ENCODE measurements at places on chromosomes 11 and 22.

GRCh38 chr11:66068923-66069714 lies 953 bp upstream of the PACS1 start:
- peak; percentile 41 for ATAC-seq

GRCh38 chr11:78030429-78031325 lies 7.6 kb upstream of the KCTD14 start:
- ATAC-seq = peak; percentile 62

DNA sequence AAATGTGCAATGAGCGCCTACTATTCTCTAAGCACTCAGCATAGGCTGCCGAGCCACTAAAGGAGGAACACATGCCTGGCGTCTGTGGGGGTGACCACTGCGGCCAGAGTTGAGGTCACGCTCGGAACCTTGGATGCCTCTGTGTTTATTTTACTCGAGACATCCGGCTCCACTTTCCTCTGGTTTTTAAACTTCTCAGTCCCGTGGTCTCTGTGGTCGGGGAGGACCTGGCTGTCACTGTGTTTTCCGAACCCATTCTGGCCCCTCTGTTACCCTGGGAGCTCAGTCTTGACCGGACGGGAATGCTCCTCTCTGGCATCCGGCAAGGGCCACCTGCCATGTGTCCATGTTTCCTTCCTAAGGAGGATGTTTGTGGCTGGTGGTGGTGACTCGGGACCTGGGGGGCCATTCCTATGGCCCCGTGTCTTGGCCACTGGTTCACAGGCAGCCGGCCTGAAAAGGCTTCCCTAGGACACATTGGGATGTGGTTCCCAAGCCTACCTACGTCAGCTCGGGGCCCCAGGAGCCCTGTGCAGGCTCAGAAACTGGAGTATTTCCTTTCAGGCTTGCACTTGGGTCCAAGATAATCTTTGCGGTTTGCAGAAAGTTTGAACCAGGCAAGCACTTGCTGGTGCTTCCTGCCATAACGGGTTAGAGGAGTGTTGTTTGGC lies 46.7 kb upstream of the PARVG start:
- ATAC-seq = no peak

- no peak for ATAC-seq
Observed at GRCh38 chr22:20465759-20466077, 28.1 kb upstream of the SCARF2 start.

DNA sequence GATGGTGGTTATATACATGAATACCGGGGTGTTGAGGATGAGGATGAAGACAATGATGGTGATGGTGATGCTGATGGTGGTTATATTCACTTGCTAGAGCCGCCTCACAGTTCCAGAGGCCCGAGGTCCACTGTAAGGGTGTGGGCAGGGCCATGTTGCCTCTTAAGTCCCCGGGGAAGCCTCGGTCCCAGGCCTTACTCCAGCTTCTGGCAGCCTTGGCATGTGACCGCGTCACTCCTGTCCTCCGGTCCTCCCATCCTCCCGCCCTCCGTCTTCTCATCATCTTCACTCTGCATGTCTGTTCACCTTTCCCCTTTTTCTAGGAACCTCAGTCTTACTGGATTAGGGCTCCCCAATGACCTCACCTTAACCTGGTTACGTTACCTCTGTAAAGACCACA lies 54.6 kb downstream of the IGLL1 start:
- ATAC-seq = no peak

- no peak for ATAC-seq
Observed at GRCh38 chr11:58866788-58867187, 22.3 kb upstream of the GLYATL2 start.

DNA sequence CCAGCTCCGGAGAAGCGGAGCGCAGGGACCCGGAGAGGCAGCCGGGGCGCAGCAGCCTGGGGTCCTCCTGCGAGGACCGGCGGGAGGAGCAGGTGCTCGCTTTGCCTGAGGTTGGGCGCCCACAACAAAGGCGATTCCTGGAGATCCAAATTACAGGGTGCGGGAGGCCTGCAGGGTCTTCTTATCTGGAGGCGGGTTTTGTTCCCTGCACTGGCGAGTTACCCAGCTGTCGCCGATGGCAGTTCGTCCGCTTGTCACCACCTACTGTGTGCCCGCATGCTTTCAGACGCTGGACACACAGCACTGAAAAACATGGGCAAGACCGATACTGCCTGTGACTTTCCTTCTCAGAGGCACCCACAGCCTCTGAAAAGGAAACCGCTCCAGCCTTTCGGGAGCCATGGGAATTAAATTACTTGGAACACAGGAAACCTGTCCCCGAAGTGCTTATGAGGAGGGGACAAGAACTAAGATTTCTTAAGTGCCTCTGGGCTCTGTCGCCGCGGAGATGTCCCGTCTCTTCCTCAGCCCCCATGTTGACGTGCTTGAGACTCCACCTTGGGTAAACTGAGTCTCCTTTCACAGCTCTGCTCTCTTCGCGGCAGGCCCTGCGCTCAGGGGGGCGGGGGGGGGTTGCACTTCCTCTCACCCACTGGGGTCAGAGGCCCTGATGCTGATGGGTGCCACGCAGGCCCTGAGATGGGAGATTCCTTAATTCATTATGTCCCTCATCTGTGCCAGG lies 1.3 kb upstream of the ZFTA start:
- no peak for ATAC-seq

- peak; percentile 11 for ATAC-seq
Observed at GRCh38 chr11:128604723-128605122, 17.4 kb upstream of the ETS1 start.

DNA sequence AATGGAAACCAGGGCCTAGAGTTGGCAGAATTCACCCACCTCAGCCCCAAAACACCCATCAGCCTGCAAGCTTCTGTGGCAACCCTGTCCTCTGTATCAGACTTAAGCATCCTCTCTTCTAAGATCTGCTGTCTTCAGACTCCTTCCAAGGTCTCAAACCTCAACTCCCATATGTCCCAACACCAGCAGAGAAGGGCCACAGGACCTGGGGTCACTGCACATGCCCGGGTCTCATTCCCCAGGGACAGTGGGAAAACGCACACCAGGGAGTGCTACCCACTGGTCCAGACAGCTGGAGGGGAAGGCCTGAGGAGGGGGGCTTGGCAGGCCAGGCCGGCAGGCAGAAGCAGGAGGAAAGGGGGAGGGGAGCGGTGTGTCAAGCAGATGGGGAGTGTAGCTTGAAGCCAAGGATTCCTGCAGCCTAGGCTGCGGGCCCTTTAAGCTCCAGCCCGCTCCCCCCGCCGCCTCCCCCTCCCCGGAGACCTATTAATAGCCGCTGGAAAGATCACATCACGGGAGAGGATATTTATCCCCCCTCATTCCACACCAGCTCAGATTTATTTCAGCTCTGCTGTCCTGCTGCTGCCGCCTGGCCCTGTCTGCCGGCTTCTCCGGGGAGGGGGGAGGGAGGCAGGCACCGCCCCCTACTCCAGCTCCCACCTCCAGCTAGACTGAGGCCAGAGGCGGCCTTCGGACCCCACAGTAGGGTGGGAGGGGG lies 16.7 kb downstream of the BCL9L start:
- ATAC-seq = no peak

- ATAC-seq = no peak
Observed at GRCh38 chr11:130163346-130164220, 4.0 kb downstream of the ST14 start.

GRCh38 chr11:35815556-35816315 lies 128.1 kb upstream of the LDLRAD3 start:
- ATAC-seq = no peak

- ATAC-seq = peak; percentile 23
Observed at GRCh38 chr11:71447791-71448256, 369 bp downstream of the DHCR7 start.

DNA sequence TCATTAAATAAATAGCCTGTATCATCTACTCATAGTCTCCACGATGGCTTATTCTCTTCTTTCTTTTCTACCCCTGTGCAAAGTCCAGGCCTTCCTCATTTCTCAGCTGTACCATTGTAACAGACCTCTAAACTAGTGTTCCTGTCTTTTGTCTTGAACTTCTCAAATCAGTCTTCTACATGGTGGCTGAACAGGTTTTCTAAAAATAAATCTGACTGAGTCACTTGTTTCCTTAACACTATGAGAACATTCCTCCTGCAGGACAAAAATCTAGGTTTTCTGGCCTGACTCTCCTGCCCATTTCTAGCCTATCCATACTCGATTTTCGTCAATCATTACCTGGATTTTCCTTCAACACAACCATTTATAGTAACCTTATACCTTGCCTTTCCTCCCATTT lies 1080.8 kb upstream of the TENM4 start:
- no peak for ATAC-seq

- no peak for ATAC-seq
Observed at GRCh38 chr11:33211580-33211979, 45.6 kb upstream of the HIPK3 start.

- no peak for ATAC-seq
Observed at GRCh38 chr11:30451626-30452025, 128.7 kb downstream of the ARL14EP start.

GRCh38 chr11:111135778-111136570 lies 109.6 kb upstream of the POU2AF2 start:
- no peak for ATAC-seq

DNA sequence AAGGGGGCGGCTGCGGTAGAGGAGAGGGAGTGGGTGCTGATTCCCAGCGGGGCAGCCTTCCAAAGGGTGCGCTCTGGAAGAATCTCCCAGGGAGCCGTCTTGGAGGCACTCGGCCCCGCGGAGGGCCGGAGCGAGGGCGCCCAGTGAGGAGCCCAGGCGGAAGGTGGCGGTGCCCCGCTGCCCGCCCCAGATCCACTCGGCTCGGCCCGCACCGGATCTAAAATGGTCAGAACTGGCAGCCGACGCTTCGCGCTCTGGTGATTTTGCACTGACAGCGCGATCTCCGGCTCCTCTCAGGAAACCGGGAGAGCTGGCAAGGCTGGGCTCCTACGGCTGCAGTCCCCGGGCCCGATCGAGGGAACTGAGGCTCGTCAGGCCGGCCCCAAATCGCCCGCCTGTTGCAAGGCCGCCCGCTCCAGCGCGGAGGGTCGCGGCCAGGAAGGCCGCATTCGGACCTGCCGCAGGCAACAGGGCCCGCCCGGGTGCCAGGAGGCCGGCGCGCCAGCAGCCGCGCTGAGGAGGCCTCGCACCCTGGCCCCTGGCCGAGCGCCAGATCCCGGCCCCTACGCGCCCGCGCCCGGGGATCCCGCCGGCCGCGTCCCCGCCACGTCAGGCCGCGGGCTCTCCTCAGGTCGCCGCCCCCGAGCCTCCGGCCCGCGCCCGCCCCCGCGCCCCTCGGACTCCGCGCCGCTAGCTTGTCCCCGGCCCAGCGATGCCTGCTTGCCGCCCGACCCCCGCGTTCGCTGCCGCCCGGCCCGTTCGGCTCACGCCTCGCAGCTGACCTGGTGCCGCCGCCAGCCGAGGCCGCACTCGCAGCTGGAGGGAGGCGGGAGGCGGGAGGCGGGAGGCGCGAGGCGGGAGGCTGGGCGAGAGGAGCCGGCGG lies at the start of gene KLHL22:
Gene KLHL22 (minus strand): TSS at position 818 of the 883 bp plus-strand sequence. CDS start 6,584 bp downstream, outside the sequence.
- ATAC-seq = peak; percentile 27

- ATAC-seq = no peak
Observed at GRCh38 chr22:39359659-39360195, 9.9 kb downstream of the SYNGR1 start.

DNA sequence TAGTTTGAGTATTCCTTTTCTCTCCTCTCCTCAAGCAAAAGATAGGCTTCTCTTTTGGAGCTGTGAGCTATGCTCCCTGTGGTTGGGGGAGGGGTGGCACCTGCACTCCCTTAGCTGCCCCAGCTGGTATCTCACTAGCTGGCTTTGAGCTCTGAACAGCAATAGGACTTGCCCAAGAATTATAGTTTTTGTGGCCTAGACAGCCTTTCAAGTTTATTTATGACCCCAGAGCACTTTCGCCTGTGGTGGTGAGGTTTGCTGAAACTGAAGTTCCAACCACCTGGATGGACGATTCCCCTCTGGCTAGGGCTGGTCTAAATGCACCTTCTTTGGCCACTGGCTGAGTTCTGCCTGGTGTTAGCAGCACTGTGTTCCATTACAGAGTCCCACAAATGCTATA lies 37.1 kb upstream of the SLC37A2 start:
- ATAC-seq = no peak

DNA sequence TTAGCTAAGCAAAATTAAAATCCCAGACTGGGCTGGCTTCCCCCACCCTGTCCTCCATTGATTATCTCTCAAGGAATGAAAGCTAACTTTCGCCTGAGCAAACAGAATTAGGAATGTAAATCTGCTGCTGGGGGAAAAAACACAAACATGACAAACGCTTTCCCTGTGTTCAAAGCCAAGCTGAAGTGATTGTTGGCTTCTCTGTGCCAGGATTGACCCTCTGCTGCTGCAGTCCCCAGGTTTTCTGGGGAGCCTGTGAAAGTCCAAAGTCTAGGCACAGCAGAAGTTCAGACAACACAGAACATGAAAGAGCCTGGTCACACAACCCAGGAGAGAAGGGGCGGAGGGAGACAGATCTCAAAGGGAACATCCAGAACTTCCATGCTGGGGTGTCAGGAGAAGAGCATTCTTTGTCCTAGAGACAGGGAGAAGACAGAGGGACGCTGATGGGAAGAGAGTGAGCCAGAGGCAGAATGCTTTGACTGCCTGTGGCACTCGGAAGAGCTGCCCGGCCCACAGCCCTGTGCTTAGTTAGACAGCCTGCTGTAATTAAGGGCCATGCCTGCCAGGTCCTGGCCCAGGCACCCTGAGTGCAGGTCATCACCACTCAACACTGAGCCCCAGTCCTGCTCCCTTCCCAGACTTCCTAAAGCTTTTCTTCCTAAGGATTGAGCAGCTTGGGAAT lies 6.9 kb downstream of the PATZ1 start:
- no peak for ATAC-seq

GRCh38 chr11:22234743-22235142 lies 41.9 kb downstream of the ANO5 start:
- no peak for ATAC-seq

- ATAC-seq = peak; percentile 39
Observed at GRCh38 chr11:70415191-70415590, 16.9 kb downstream of the CTTN start.

DNA sequence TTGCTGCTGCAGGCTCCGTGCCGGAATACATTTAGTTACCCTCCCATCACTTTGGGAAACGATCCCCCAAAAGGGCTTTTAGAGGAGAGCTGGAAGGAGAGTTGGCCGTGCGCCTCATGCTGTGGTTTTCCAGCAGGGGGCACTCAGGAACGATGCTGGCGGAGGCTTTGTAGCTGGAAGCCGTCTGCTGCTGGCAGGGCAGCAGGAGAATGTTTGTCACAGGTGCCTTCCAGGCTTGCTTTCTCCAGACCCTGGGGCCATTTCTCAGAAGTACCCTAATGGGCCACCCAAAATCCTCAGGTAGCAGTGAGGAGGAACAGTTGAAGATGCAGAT lies 30.0 kb upstream of the CABP7 start:
- peak; percentile 38 for ATAC-seq

DNA sequence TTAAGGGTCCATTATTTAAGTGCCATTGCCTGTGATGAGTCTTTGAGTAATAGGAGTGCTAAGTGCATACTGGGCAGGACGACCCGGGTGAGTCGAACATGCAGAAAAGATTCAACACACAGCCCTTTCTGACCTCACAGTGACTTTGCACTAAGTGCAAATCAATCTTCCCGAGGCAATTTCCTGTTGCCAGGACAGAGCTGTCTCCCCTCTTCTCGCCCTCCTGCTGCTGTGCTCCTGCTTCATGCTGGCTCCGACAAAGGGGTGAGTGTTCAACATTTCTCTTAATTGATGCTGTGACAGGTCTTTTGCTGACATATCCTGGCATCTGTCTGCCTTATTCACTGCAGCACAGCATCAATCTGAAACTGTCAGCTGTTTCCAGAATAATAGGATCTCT lies 42.0 kb downstream of the MCHR1 start:
- ATAC-seq = peak; percentile 19
